Ovary (tissue), 10 donors: ENCODE measurements at places on chromosomes 11 and 22. TPM values are rescaled to one million over a fixed set of nuclear protein-coding genes. Genes with fewer than 3 reads are reported as not detected.

DNA sequence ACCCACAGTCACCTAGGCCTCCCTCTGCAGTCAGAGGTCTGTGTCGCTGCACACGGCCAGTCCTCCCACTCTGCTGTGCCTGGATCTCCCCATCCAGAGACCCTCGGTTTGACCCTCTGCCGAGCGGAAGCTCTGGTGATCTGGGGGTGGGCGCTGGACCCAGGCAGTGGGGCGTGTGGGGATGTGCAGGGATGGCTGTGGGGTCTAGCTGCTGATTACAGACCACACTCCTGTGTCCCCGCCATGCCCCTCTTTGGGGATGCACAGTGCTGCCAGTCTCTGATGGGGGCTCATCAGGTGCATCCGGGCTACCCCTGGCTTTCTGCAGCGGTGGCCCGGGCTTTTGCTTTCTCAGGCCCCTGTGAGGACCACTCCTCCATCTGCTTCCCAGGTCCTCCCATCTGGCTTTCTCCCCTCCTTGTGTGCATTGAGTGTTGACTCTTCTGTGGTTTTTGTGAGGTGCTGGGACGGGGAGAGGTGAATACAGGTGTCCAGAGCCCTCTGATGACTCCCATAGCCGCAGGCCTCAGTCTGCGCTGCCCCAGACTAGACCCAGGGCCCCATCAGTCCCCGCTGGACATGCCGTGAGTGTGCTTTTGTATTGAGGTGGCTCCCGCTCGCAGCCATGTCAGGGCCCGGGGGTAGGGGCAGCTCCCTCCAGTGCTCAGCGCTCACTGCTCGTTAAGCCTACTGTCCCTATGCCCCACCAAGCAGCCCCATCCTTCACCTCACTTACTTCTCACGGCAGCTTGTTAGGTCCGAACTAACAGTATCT is 251.6 kb downstream of the TBC1D22A start:
- no peak for DNase-seq

GRCh38 chr11:97893612-97894011 is 1127.1 kb upstream of the CNTN5 start:
- DNase-seq: no peak

DNA sequence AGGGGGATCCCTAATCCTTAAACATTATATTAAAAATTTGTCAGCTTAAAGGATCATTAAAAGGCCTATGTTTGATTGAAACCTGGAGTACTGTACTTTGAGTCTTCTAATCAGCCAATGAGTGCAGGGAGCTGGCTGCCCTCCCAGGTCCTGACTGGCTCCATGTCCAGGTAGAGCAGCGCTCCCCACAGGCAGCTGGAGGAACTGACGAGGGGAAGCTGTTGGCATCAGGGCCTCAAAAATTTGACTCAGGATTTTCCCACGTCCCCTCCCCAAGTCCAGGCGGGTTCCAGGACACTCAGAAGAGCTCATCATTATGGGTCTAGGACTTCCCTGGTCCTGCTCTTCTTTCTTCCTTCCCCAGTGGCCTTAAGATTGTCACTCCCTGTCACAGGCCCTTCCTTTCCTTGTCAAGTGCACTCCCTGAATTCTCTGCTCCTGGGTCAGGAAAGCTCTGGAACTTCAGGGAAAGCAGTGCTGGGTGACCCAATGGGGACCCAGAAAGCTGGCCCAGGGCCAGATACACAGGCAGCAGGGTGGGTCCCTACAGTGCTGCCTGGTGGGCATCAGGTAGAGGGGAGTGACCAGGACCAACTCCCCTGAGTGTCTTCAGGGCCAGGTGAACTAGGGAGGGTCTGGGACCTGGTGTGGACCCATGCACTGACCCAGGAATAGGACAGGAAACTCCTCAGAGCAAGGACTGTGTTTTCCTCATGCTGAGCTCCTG is 65.5 kb downstream of the GGTLC2 start:
- DNase-seq: no peak

DNA sequence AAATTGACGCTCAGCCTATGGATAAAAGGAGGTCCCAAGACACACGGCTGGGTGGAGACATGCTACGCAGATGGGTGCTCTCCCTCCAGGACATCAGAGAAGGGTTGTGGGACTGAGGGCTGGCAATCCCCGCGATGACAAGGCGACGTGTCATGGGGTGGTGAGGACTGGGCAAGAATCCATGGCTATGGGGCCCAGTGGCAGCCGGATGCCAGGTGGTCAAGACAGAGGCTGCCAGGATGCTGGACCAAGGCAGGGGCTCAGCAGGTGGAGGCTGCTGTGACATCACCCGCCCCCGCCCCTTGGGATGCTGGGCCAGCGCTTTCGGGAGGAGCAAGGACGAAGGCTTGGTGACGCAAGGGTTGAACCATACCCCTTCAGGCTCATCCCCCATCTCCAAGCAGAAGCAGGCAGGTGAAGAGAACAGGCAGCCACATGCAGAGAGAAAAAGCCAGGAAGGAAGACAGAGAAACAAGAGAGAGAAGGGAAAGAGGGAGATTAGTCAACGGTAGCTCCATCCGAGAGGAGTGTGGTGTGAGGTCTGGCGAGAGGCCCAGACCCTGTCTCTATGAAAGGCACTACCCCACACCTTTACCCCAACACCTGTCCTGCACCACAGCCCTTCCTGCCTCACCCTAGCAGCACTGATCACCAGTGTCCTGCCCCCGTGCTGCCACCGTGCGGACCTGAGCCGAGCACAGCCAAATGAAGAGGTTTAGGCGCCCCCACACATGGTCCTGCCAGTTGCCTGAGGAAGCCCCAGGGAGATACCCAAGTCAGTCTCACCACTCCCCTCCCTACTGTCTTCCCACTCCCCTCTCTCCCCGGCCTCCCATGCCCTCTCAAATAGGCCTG is 24.1 kb upstream of the RASL10A start:
- DNase-seq: no peak

- DNase-seq: no peak
These were observed 71.3 kb downstream of the PPP2R1B start for GRCh38 chr11:111694851-111695250.

DNA sequence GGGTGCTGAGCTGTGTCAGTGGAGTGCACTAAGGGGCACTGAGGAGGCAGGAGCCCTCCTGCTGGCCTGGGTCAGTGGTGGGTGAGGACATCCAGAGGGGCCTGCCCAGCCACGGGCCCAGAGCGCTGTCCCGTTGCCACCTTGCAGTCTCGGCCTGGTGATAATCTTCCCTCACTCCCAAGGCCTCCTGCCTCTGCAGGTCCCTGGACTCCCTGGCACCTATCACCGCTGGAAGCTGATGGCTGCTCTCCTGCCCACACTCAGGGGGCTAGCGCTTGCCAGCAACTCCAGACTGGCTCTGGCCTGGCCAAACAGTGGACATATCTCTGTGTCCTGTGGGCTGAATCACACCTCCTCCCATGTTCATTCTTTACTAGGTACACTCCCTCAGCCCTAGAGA is 86.5 kb upstream of the PITPNB start:
- DNase-seq: no peak

GRCh38 chr11:126585388-126585773 is 229.9 kb downstream of the ST3GAL4 start:
- DNase-seq: no peak

GRCh38 chr11:17021511-17021910 is 7.3 kb upstream of the PLEKHA7 start:
- DNase-seq: no peak

GRCh38 chr11:103586756-103587155 is 449.7 kb upstream of the DDI1 start:
- no peak for DNase-seq

DNA sequence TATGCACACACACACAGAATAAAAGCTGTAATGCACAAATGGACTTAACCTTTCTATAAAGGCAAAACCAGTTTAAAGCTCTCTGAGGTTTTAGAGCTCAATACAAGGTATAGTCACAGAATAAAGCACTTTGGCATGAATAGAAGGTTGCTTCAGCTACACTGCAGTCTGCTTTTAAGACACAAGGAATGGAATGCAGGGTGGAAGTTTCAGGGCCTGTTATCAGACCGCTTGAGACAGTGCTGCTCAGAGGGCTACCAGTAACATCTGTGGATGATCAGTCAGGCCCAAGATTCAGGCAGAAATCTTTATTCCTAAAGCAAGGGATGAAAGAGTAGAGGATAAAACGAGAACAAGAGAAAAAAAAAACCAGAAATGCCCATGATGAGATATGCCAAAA is 46.7 kb downstream of the CD44 start:
- DNase-seq: no peak

GRCh38 chr11:81112718-81113117 is 1620.9 kb downstream of the FAM181B start:
- no peak for DNase-seq

DNA sequence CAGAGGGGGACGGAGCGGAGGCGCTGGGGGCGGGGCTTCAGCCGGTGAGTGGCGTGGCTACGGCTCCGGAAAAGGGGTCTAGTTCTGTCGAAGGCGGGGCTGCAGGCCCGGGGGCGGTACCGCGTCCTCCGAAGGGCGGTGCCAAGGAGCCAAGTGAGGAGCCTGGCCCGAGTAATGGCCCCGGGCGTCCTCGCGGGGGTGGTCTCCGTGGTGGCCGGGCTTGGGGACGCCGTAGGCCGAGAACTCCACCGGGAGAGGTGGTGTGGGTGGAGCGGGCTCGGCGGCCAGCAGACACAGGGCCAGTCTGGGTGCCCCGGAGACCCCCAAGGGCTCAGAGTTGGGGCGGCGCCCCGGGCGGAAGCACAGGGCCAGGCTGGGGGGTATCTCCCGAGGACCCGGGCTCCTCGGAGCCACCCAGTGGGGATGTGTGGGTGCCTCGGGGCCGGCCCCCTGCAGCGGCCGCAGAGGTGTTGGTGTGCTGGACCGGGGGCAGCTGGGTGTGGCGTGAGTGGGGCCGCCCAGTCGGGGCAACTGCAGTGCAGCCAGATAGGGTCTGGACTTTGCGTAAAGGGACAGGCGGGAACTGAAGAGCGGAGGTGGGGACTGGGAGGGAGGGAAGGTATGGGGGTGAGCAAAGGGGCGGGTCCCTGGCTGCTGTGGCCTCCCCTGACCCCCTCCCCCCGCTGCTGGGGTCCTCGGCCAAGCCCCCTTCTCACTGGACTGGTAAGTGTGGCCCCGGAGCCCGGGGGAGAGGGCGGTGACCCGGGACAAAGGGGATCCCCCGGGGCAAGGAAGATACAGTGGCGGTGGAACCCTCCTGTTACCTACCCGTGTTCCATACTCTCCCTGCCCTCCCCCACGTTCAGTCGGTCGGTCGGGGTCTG is 838 bp downstream of the FKBP2 start:
- peak; percentile 100 for DNase-seq

GRCh38 chr11:119723243-119723951 is 5.6 kb downstream of the NECTIN1 start:
- no peak for DNase-seq

DNA sequence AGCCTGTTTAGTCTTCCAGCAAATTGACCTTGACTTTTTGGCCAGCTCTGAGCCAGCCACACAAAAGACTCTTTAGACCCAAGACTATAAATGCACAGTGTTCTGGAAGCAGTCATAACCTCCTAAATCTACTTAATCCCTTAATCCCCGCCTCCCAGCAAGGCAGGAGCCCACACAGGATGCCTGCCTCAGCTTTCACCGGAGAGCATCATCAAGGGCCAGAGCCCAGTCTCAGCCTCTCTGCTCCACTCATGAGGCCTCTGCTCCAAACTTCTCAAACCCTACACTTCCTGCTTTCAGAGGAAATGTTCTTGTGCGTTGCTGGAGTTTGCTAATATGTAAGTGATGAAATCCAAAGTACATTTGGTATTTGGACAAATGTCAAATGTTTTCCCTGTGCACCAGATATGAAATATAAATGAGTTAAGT is 57.9 kb upstream of the FSHB start:
- DNase-seq: no peak

GRCh38 chr11:116842117-116842516 is 4.7 kb upstream of the APOA1 start:
- DNase-seq: no peak

DNA sequence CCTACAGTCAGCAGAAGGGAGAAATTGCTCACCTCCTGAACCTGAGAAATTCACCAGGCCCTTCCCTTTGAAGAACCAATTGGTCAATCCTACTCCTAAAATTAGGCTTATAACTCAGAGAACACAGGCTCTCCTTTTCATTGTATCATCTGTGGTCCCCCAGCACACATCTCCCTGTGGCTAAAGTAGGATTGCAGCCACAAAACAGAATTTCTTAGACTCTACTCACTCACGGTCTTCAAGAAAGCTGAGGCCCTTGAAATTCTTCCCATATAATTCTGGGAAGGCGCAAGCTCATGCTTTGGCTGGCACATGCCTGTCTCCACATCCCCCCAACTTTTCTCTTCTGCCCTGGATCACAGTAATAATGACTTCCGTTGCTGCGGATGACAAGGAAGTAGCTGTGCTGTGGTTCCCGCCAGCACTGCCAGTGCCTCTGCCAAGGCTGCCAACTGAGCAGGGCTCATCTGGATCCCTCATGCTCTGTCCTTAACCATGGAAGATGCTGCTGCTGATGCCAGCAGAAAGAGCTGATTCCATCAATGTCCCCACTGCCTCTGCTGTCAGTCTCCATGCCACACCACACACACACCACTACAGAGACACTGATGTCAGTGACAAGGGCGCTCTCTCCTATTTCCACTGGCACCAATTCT is 200.6 kb upstream of the POU2AF2 start:
- DNase-seq: no peak

GRCh38 chr11:13927481-13927880 is 35.0 kb upstream of the SPON1 start:
- DNase-seq: no peak

DNA sequence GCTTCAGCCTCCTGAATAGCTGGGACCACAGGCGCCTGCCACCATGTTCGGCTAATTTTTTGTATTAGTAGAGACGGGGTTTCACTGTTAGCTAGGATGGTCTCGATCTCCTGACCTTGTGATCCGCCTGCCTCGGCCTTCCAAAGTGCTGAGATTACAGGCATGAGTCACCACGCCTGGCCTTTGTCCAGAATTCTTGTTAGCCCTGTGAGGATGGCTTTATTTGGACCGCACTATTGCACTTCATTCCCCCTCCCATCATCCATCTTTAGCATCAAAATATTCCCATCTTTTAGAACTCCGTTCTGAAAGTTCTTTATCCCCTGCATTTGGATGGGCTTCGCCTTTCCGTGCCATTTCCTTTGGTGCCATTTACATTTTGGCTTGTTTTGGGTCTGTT is 2.6 kb downstream of the SAMM50 start:
- no peak for DNase-seq

Gene INPP5J
- 3.1 TPM for total RNA-seq

Gene ANO5
- 3.7 TPM for total RNA-seq

Gene PDE3B
- total RNA-seq: 0.51 TPM

Gene NAALAD2
- 17.5 TPM for total RNA-seq

Gene KLHDC7B
- 0.10 TPM for total RNA-seq

Gene PRODH
- 0.61 TPM for total RNA-seq

Gene ELFN2
- total RNA-seq: not detected

Gene MLC1
- 1.1 TPM for total RNA-seq

Gene EML3
- total RNA-seq: 41.6 TPM

Gene DERL3
- 1.8 TPM for total RNA-seq

Gene BIK
- 1.5 TPM for total RNA-seq

Gene KRTAP5-7
- not detected for total RNA-seq

Gene OR4D10
- total RNA-seq: not detected

Gene MMP12
- total RNA-seq: not detected

Gene AQP11
- total RNA-seq: 11.5 TPM

Gene CSF2RB
- 1.9 TPM for total RNA-seq
